C1 segment of cervical spinal cord (tissue), 14 donors: ENCODE measurements at places on chromosomes 2 and 18.

- DNase-seq, result no peak
Observed at GRCh38 chr2:185785851-185786473, 47.4 kb downstream of the FSIP2 start.

GRCh38 chr18:48229552-48229981 is 179.6 kb downstream of the ZBTB7C start:
- no peak for DNase-seq

- DNase-seq, result no peak
Observed at GRCh38 chr18:7676253-7676873, 109.2 kb downstream of the PTPRM start.

- no peak for DNase-seq
Observed at GRCh38 chr2:237782181-237782580, 16.4 kb upstream of the RBM44 start.

GRCh38 chr2:105929516-105929915 is 184.8 kb downstream of the NCK2 start:
- DNase-seq, result no peak

GRCh38 chr2:136065907-136066306 is 52.0 kb downstream of the CXCR4 start:
- no peak for DNase-seq

GRCh38 chr2:173898178-173898668 is 67.0 kb downstream of the SP3 start:
- DNase-seq, result no peak

DNA sequence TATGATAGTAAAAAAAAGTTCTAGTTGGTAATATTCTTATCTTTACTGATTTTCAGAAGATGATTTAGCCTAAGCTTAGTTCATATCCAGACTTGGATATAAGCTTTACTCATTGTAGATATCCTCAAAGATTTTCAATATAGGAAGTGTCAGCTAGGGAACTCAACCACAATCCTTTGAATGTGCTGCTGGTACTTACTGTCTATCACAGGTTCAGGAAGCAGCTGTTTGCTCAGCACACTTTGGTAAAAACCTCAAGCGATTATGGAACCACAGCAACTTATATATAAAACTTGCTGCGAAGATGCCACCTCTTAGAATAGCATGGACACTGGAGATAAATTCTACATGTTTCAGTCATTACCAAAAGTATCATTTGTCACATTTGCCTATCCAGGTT is 60.1 kb upstream of the TNFRSF11A start:
- no peak for DNase-seq

DNA sequence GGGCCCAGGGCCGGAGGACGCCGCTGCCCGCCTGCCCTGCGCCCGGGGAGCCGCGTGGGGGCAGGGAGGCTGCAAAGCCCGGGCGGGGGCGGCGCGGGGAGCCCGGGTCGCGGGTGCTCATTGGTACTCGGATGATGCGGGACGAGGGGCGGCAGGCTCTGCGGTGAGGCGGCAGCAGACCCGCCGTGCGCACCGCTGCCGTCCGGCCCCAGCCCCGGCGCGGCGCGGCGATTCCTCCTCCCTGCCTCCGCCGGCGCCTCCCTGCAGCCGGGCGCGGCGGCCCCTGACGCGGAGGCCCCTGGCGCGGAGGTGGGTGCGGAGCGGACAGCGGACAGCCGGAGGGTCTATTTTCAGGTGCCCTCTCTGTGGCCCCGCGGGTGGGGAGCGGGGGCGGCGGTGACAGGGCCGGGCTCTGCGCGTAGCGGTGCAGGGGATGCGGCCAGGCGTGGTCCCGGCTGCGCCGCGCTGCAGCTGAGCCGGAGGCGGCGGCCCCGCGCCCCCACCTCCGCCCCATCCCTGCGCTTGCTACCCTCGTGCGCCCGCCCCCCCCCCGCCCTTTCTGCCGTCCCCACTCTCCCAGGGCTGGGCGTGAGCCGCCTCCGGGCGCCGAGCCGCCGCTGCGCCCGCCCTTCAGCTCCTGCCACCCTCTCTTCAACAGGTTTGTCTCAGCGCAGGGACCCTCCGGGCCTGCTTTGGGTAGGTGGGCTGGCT is 640 bp downstream of the SPTBN1 start:
- peak; percentile 74 for DNase-seq

GRCh38 chr2:96877631-96878092 is 7.8 kb upstream of the SEMA4C start:
- no peak for DNase-seq

DNA sequence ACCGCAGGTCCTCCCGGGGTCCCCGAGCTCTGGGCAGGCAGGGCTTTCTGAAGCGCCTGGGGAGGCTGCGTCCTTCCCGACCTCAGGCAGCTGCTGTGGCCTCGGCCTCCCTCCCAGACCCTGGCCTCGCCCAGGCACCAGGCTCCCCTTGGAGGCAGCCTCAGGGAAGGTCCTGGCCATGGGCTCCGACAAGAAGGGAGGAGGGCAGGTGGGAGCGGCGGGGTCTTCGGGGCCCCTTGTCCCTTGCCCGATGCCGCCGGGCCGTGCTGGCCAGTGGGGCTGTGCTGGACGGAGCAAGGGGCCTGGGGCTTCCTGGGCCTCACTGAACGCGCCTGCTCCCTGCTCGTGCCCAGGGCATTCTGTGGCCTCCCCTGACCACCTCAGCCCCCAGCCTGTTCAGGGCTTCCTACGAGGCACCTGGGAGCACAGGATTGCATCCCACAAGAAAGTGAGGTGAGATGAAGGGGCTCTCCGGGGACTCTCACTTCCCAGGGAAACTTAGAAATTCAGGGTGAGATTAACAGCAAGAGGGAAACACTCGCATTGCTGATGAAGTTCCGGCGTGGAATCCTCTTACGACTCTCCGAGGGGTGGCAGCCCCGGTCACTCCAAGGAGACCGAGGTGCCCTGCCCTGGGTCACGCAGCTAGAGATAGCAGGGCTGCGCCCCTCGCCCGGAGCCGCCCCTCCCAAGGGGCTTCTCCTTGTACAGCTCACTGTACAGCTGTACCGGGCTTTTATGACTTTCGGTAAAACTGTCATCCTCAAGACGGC is 778 bp downstream of the MFSD2B start:
- no peak for DNase-seq

DNA sequence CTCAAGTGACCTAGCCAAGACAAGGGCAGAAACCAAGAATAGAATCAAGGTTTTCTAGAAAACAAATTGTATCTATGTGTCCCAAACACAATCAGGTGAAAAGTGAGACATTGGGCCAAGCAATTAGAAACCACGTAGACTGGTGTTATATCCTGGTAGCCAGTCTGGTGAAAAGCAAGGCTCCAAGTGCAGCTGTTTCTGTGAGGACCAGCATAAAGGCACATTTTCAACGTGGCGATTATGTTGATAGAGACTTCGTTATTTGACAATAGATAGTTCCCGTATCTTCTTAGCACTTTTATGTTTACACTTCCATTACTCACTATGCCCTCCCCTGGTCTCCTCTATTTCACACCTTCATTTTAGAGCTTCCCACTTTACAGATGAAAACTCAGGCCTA is 103.2 kb upstream of the ZFP36L2 start:
- DNase-seq, result no peak

DNA sequence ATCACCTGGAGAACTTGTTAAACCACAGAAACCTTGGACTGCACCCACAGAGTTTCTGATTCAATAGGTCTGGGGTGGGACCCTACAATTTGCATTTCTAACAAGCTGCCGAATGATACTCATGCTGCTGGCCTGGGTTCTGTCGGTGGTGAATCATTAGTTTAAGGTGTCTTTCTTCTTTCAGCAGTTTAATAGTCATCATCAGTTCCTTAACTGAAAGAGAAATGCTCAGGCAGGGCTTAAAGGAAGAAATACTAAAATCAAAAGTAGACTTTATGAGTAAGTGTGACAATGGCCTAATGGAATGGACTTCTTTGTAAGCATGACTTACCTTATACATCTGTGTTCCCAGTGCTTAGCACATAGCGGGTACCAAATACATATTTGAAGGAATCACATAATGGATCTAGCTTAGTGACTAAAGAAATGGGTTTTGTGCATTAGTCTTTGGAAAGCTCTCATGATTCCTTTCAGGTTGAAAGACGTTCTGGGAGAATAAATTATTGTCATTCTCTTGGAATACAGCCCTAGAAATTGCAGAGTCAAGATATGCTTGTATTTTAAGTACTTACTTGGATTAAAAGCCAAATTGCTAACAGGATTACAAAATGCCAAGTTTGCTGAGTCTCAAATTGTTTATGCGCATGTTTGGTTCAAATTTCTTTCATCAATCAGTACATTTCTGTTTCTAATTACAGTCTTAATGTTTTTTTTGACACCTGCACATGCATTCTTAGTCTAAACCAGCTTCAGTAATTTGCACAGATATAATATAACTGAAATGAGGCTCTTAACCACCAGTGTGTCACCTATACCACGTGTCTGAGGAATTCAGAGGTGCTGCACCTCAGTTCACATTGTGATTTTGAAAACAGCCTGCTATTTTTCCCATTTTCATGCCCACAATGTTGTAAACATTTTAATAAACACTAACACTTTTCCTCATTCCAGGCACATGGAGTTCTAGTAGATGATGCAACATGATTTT is 220.3 kb upstream of the NRP2 start:
- no peak for DNase-seq

DNA sequence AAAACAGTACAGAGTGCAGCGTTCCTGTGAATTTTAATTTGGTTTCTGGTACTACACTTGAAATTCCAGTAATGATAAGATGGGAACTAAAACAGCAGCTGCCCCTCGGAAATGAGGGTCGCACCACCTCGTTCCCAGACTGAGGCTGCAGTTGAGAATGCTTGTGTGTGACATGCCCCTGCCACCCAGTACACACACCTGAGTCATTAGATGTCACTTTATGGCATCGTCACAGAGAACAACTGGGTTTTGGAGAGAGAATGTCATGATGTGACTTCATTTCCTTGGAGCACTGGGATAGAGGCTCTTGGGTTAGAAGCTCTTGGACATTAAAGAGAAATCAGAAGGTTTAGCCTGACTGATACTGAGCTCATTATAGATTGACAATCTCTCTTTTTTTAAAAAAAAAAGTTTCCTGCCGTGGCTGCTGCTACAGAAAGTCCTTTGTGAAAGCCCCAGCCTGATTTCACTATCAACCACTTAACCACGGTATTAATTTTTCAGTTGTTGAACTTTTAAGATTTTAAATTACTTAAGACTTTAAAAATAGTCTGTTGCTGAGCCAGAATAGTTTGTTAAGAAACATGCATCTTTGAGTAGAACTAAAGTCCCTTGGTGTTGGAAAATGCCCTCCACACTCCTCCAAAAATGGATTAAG is 24.5 kb downstream of the BCL2L11 start:
- no peak for DNase-seq

- no peak for DNase-seq
Observed at GRCh38 chr2:165655661-165656060, 138.4 kb downstream of the GALNT3 start.

- no peak for DNase-seq
Observed at GRCh38 chr2:172921532-172922236, 154.0 kb upstream of the MAP3K20 start.

DNA sequence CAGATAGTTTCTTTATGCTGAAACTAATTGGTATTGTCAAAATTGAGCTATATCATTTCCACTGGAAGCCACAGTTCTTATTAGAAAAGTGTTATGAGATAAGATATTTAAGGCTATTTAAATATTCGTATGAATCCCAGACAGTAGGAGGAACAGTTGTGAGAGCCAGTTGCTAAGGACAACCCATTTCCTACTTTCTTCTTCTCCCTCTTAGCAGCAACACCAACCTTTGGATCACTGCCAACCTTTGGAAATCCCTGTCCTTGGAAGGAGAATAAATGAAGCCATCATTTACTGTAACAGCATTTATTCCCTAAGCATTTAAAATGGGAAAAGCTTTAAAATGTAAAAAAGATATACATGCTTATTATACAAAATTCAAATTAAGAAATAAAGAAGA is 85.8 kb downstream of the PLCL1 start:
- no peak for DNase-seq

GRCh38 chr2:71389384-71390072 is 57.9 kb downstream of the ZNF638 start:
- peak; percentile 24 for DNase-seq

DNA sequence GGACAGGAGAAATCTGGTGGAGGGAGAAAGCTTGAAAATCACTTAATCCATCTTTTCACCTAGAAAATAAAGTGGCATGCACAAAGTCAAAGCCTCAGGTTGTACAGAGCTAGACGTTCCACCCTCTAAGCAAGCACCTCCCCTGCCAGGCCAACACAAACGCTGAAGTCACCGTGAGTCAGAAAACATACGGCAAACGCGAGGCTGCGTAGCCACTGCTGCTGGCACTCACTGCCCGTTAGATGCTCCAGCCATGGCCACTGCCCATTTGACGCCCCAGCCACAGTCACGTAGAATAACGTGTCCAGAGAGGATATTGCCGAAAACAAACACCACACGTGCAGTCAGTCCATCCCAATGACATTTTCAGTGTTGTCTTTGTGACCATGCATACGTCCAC is 209.7 kb upstream of the PXDN start:
- no peak for DNase-seq

DNA sequence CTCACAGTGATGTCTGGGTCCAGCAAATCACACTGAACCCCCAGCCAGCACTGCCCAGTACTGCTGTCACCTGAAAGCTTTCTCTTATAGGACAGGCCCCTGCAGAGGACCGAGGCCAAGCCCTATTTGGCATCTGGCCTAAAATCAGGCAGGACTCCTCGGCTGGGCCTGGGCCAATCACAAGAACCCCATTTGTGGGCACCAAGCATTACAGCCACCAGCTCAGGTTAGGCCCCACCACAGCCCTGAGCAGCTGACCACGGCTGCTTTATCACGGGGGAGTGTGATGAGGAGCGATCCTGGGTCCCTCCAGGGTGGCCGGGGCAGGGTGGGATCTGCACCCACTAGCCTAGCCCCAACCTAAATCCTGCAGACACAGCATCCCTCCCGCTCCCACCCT is 8.2 kb downstream of the BIN1 start:
- no peak for DNase-seq

DNA sequence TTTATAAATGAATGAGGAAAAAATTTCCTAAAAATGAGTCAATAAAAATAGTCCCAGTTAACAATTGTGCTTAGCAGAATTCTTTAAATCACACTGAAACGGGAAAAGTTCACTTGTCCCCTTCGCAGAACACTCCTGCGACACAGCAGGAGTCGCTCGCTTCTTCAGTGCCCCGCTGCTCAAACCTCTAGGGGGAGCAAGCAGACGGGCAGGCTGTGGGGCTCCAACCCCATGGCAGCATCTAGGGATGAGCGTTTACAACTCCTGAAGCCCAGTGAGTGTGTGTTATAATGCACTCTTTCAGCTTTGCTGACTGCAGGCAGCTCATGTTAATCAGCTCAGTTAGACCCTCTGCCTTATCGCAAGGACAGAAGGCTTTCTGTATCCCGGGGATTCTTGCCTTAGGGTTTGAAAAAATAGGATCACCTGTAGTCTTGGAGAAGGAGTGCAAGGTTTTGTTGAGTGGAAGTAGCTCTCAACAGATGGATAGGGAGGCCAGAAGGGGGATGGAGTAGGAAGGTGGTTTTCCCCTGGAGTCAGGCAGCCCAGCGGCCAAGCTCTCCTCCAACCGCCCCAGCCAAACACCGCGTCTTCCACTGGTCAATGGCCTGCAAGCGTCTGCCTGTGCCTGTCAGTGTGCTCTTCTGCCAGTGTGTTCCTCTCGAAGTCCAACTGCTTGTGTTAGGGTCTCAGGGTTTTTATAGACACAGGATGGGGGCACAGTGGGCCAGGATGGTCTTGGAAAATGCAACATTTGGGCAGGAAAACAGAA is 1977.7 kb upstream of the LRRTM1 start:
- no peak for DNase-seq
